ENCODE measurements at places on chromosomes 3 and 15.
A peak's percentile ranks its signal among the peaks of the same experiment; 100 is the strongest.

DNA sequence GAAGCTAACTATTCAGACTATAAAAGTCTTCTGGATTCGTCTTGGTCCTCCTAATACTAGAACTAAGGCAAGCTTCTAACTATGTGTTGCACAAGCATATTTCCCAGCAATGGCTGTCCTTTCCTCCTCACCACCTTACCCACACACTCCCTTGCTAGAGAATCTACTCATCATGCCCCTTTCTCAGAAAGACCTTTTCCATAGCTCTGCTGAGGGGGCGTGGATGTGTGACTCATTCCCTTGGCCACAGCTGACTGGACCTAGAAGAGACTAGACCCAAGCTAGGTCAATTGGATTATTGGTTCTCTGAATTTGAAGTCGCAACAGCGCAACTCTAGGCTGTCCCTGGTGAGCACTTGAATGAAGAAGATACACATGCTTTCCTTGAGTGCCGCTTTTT lies 47.1 kb downstream of the ERC2 start:
- no peaks in the 10 kb centered on the region for H3K36me3 ChIP-seq
- H3K4me1 ChIP-seq: no peaks in the 10 kb centered on the region
- DNase-seq: no peak
- H3K27me3 ChIP-seq: no peaks in the 10 kb centered on the region
- no peak overlapping the region for H3K4me3 ChIP-seq

DNA sequence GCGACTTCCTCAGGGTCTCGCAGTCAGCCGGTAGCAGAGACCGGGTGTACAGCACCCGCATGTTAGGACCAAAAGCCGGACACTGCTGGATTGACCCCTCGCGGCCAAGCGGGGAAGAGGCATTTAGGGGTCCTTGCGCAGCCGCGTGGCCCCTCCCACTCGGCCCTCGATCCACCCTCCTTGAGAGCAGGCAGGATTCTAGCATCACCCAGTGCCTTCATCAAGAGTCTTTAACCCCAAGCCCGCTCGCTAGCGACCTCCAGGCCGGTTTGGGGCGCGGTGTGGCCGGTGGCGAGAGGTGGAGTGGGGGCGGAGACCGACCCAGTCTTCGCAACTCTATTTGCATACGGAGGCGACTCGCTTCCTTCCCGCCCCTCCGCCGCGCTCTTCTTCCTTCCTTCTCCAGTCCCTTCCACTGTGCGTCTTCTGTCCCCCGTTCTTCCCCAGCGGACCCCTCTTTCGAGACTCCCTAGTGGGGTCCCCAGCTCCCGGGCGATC lies at the start of gene ST6GAL1:
Gene ST6GAL1 (plus strand): TSS at position 384 of the 498 bp plus-strand sequence. CDS start 112,178 bp downstream, outside the sequence.
- no peaks in the 10 kb centered on the region for H3K36me3 ChIP-seq
- DNase-seq: no peak
- peak within 1 kb of the TSS; percentile 36 for H3K4me3 ChIP-seq
- H3K27me3 ChIP-seq: peaks cover 19% of the 10 kb centered on the region

GRCh38 chr15:96524676-96525417 lies 194.3 kb downstream of the NR2F2 start:
- no peaks in the 10 kb centered on the region for H3K4me1 ChIP-seq
- no peak overlapping the region for H3K27ac ChIP-seq
- no peaks in the 10 kb centered on the region for H3K36me3 ChIP-seq

GRCh38 chr3:150030841-150031240 lies 60.1 kb upstream of the PFN2 start:
- no peak overlapping the region for H3K27ac ChIP-seq
- no peaks in the 10 kb centered on the region for H3K27me3 ChIP-seq
- no peaks in the 10 kb centered on the region for H3K4me1 ChIP-seq

DNA sequence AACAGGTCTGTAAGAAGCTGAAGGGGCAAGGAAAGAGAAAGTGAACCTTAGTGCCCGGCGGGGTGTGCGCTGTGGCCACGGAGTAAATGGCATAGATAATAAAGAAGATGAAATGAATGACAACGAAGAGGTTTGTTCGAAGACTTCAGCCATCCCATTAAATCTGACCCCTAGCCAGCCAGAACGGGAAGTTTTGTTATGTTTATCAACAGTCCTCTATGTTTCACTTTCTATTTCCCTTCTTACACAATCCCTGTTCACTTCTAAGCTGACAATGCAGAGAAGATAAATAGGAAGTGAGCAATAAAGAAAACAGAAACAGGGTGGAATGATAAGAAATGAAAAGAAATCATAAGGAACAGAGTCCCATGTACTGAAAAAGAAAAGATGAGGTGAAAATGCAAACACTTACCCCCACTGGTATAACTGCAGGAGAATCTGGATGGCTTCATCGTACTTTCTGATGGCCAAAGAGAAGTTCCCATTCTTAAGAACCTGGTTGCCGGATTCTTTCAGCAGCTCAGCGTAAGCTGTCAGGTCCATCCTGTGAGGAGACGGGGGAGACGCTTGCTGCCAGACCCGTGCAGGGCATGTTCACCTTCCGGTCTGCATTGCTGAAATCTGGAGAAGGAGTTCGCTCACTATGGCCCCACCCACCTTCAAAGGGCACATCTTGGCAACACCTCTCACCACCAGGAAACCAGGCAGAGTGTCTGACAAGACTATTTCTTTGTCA lies 36.8 kb downstream of the TRANK1 start:
- H3K27ac ChIP-seq: peak overlapping the region; percentile 53
- H3K27me3 ChIP-seq: no peaks in the 10 kb centered on the region
- peaks cover 9% of the 10 kb centered on the region for H3K4me1 ChIP-seq
- no peaks in the 10 kb centered on the region for H3K36me3 ChIP-seq
- H3K4me3 ChIP-seq: peak overlapping the region; percentile 44

DNA sequence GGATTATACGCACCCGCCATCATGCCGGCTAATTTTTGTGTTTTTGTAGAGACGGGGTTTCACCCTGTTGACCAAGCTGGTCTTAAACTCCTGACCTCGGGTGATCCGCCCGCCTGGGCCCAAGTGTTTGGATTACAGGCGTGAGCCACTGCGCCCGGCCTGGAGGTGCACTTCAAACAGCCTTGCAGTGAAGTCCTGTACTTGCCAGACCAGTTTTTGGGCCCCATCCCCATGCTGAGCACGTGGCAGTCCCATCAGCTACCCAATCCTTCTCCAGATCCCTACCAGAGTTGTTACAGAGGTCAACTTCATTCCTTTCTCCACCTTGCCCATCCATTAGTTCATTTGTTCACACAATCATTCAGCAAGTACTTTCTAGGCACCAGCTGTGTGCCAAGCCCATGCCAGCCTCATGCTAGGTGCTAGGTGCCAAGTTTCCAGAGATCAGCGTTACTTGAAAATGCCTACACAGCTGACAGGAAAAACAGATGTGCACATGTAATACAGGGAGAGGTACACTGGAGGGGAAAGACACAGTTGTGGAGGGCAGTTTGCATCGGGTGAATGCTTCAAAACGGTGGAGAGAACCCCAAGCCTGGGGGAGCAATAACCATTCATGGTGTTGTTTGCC lies 2.2 kb downstream of the DNAH1 start:
- no peak overlapping the region for H3K27ac ChIP-seq
- peaks cover 14% of the 10 kb centered on the region for H3K4me1 ChIP-seq
- DNase-seq: no peak
- H3K4me3 ChIP-seq: no peak overlapping the region

Data from SJSA1 (cell line).